ENCODE measurements at places on chromosomes 13 and 19.

- DNase-seq: peak; percentile 37
Observed at GRCh38 chr19:39832341-39833083, 1.4 kb downstream of the DYRK1B start.

DNA sequence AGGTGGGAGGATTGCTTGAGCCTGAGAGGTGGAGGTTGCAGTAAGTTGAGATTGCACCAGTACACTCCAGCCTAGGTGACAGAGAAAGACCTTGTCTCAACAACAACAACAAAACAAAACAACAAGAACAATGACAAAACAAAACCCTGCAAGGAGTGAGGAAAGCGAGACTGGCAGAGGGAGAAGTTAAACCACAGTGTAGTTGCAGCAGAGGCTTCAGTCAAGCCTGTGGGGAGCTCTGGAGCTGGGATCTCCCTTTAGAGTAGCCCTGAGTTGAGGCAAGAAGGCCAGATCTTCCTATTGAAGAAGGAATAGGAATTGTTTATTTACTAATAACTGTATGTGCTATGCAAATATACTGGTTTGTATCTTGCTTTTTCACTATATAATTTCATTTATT, 25.3 kb upstream of the RNASEH2B start:
- no peak for DNase-seq

- no peak for DNase-seq
Observed at GRCh38 chr13:108812165-108812564, 182.8 kb downstream of the MYO16 start.

DNA sequence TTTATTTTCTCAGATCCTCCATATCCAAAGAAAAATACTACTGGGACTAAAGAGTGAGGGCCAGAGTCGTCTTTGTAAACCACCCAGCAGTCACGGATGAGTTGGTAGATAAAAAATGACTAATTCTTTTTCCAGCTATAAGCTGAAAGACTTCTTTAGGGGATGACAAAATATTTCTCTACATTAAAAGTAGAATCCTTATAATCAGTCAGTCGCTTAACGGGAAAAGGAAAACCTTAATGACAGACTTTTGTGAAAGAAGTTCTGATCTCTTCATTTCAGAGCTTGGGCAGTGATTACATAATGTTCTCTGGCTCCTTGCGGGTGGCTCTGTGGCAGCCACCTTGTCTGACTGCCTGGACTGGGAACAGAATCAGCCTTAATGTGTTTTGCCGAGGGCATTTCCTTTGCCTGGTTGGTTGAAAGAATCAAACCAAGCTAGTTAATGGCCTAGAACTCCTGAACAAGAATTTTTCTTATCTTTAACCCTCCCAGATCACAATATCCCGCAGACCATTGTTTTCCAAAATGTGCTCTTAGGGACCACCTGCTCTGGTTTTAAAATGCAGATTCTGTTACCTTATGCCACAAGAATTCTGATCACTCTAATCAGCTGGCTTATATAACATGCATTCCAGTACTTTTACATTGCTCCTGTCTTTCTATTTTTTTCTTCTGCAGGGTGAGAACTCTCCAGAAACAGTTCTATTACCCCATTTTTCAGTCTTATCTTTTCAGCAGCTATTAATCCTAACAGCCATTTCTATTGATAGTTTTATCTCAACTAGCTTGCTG, 2.5 kb downstream of the ITM2B start:
- no peak for DNase-seq

DNA sequence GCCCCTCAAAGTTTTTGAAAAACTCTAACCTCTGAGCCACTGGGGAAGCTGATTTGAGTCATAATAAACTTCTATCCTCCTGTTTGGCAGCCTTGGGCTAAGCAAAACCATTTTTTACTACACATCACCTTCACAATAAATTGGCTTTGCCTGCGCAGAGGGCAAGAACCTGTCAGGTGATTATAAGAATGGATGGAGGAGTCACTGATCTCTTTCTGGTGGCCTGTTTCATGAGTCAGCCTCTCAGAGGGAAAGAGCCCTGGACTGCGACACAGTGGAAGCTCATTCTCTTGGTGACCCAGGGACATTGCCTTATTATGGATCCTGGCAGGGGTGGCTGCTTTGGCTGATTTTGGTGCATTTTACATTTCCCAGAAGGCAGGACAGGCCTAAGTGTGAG, 17.5 kb upstream of the PSG9 start:
- no peak for DNase-seq

- DNase-seq: no peak
Observed at GRCh38 chr19:54526972-54527371, 24.3 kb downstream of the LAIR2 start.

GRCh38 chr13:31843044-31843443, 103.7 kb downstream of the RXFP2 start:
- DNase-seq: no peak

DNA sequence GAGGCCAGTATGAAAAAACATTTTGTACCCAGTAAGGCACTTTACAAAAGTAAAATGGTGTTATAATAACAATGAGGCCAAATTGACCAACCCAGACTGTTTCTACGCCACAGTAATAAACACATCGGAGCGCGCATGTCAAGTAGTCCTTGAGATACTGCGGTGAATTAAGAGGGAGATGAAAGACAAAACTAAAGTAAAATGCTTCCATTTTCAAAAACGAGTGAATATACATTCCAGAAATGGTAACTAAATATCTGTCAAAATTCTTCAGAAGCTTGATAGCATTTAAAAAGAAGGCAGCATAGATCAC, 19.0 kb downstream of the N4BP2L1 start:
- no peak for DNase-seq

GRCh38 chr13:30965380-30965779, 32.9 kb downstream of the TEX26 start:
- no peak for DNase-seq

DNA sequence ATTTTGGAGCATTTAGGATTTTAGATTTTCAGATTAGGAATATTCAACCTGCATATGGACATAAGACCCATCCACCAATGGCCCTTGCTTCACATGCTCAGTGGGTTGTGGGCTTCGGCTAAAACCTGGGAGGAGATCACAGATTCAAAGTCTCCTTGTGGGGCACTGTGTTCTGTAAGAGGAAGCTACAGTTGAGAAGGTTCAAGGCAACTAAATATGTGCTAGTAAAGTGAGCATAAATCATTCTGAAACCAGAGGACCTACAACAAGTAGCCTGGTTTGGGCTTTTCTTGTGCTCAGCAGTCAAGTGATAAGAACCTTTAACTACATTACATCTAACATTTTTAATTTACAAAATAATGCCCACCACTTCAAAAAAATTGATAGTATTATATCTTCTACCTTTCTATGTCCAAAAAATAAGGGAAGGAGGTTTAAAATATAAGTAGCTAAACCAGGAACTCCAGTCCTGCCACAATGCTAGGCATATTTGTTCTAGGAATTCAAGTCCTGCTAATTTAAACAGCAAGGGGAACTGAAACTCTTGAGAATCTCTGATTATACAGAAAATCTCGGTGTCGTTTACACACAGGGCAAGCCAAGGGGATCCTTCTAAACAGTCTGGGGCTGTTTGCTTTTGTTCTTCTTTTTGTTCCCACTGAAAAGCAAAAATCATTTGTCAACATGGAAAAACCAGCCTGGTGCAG, 36.6 kb downstream of the FOXO1 start:
- no peak for DNase-seq
